ENCODE measurements at places on chromosomes 4 and X.

GRCh38 chr4:153217440-153217839 is 13.2 kb downstream of the TRIM2 start:
- DNase-seq = no peak

- no peak for DNase-seq
Measured at GRCh38 chr4:6095023-6095752, 77.0 kb upstream of the C4orf50 start.

DNA sequence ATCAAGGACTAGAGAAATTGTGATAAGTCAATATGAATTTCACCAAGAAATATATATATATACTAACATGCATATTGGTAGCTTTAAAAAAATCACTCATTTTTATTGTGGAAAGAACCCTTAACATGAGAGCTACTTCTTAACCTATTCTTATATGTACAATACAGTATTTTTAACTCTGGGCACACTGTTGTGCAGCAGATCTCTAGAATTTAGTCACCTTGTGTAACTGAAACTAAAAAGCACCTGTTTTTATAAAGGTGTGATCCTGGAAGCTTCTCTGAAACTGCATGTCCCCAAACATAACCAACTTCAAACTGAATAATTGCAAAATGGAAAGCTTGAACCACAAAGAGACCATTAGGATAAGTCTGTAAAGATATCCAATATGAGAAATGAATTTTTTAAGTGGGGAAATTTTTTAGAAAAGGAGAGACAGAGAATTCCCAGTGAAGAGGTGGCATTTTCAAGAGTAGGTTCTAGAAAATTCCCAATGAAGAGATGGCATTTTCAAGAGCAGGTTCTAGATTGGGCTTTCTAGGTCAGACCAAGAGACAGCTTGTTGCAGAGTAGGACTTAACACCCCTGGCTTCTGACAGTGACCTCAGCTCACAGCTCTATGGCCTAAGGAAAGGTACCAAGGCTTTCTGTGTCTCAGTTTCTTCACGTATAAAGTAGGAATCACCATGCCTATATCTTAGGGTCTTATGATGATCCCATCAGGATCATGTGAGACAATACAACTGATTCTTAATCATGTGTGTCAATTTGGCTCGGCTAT is 22.0 kb upstream of the PPARGC1A start:
- DNase-seq = no peak

- DNase-seq = no peak
Measured at GRCh38 chr4:113556382-113557134, 205.0 kb downstream of the CAMK2D start.
